ENCODE measurements at places on chromosomes 6 and 20. TPM values are rescaled to one million over a fixed set of nuclear protein-coding genes. Genes with fewer than 3 reads are reported as not detected.

PNPLA1 gene
- not detected for total RNA-seq

- no peak for DNase-seq
Observed at GRCh38 chr6:3938715-3939367, 89.7 kb downstream of the FAM50B start.

- no peak for DNase-seq
Observed at GRCh38 chr6:30601815-30602641, 15.0 kb downstream of the PPP1R10 start.

DNA sequence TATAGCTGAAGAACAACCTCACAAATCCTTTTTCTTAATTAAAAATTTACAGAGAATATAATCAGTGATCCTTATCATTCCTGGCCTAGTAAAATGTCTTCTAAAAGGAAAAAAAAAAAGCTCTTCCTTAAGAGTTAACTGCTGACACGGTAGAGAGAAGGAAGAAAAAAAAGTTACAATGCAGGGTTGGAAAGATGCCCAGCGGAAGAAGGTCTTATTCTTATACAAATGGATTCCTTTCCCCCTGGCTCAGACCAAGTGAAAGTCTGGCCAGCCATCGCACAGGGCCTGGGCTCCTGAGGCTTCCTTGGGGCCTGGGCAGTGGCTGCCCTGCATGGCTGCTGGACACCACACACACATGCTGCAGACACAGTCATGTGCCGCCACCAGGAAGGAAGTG lies 688.6 kb downstream of the TENT5A start:
- DNase-seq, result no peak

DNA sequence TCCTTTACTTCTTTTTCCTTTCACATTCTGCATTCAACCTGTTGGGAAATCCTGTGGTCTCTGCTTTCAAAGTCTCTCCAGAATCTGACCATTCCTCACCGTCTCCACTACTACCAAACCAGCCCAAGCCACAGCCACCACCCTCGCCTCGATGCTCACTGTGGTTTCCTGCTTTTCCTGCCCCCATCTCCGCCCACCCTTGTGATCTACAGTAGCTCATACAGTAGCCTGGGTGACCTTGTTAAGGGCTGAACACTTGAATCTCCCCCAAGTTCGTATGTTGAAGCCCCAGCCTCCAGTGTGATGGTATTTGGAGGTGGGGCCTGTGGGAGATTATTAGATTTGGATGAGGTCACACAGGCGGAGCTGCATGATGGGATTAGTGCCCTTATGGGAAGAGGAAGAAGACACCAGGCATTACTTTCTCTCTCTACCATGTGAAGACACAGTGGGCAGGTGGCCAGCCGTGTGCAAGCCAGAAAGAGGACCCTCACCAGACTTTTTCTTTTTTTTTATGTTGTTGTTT lies 189.0 kb upstream of the UST start:
- DNase-seq, result no peak

- no peak for DNase-seq
Observed at GRCh38 chr6:124765280-124765679, 197.0 kb upstream of the RNF217 start.

NKX2-2 gene
- not detected for total RNA-seq

GRCh38 chr6:34339432-34339831 lies 53.0 kb downstream of the NUDT3 start:
- DNase-seq, result no peak

GRCh38 chr6:170385506-170385905 lies 78.9 kb downstream of the FAM120B start:
- DNase-seq, result no peak

DNA sequence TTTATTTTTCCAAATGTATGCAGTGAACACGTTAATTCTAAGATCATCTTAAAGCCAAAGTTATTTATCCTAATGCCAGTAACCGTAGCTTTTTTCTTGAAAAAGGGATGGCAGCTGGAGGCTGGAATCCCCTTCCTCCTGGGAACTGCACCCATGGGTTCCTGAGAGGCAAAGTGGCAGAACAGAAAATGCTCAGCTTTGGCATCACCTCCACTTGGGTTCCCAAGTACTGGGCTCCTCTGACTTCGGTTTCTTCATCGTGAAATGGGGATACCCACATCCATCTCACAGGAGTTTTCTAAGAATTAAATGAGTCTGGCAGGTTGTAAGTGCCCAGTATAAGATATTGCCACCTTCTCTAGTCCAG lies 6.2 kb upstream of the DDX43 start:
- no peak for DNase-seq

GRCh38 chr6:164021589-164022250 lies 607.2 kb downstream of the QKI start:
- DNase-seq, result no peak

DNA sequence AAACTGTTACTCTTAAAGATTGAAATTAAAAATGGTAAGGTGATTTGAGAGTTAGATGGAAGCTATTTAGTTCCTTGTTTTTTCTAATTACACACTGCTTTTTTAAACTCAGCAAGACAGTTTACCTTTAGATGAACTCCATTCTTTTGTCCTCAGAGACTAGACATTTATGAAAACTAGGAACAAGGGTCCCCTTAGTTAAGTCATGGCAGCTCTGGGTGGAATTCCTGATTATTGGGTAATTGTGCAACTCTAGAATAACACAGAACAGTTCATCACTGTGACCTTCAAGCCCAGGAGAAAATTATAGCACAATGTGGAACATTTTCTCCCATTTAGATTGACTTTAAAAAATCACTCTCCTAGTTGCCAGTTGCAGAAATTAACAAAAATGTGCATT lies 251.7 kb downstream of the NKAIN2 start:
- DNase-seq, result no peak

DNA sequence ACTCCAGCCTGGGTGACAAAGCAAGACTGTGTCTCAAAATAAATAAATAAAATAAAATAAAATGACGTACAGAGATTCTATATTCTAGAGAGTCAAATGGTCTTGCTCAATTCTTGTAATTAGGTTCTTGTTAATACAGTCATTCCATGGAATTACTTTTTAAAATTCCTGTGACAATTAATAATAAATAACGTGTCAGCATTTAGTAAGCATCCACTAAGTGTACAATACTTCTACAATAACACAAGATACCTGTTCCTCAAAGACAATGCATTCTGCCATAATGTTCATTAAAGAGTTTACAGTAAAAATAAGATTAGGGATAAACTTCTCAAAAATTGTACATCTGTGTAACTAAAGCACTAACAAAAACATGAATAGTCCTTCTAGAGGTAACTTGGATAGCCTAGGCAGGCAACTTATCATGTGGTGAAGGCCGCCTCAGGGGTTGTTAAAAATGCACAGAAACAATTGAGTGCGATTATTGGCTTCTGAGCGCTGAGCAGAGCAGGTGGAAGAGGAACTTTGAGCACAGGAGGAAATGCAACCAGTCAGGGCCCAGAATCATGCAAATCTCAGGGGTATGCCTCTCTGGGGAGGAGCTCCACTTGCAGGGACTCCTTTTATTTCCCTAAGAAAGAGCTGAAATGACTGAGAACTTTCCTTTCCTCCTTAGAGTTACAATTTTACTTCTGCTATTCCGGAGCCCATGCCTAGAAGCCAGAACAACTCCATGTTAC lies 37.1 kb downstream of the QRSL1 start:
- DNase-seq, result no peak

PHACTR1 gene
- total RNA-seq, result 10.3 TPM

- no peak for DNase-seq
Observed at GRCh38 chr6:163834226-163834970, 419.9 kb downstream of the QKI start.

DNA sequence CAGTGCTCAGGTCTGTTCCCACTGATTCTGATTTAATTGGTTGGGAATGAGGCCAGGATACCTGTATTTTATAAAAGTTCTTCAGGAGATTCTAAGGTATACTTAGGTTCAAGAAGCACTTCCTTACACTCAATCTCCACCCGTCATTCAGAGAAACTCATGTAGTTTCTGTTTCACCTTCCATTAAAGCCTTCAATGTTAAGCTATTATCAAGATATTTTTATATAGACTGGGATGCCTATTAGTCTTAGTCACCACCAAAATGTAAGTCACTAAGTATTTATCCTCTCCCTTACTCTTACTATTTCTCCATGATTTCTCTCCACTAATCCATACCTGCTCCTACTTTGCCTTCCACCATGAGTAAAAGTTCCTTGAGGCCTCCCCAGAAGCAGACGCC lies 38.1 kb upstream of the GCLC start:
- no peak for DNase-seq

DNA sequence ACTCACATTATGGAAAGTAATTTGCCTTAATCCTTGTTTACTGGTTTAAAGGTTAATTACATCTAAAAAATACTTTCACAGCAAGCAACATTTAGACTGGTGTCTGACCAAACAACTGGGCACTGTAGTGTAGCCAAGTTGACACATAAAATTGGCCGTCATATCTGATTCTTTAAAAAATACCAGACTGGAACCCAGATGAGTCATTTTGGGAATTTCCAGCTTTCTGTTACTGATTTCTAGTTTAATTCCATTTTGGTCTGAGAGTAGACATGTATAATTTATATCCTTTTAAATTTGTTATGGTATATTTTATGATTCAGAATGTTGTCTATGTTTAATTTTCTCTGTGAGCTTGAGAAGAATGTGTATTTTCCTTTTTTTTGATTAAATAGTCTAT lies 44.1 kb downstream of the SCP2D1 start:
- DNase-seq, result no peak

DNA sequence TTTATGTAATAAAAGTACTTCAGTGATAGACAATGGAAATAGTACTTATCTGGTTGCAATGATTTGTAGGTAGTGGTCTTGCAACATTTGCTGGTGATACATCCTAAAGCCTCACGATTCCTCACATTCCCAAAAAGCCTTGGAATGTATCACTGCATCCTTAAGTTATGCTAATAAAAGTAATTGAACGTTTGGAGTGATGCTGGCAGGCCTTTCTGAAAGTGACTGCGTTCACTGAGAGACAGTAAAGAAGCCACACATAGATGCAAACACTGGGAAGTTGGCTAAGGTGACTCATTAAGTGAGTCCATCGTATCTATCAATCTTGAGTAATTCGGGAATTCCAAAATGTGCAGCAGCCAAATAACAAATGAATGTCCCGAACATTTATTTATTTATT lies 444.1 kb upstream of the SOX4 start:
- DNase-seq, result no peak

DNA sequence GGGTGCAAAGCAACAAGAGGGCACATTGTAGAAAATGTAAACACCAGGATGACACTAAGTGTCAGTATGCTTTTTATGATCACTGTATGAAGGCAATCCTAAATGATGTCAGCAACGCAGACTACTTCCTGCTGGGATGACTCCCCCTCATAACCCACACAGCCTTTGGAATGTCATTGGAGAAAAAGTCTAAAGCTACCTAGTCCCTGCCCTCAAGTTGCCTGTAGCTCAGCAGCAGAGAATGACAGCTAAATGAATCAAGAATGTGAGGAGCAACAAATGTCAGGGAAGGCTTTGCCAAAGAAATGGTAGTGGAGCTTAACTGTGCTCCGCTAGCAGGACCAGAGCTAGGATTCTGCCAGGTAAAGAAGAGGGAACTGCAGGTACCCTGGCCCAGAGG lies 555.6 kb downstream of the CD83 start:
- DNase-seq, result no peak

SIGLEC1 gene
- not detected for total RNA-seq

- DNase-seq, result no peak
Observed at GRCh38 chr20:11754451-11754850, 163.2 kb upstream of the BTBD3 start.

DNA sequence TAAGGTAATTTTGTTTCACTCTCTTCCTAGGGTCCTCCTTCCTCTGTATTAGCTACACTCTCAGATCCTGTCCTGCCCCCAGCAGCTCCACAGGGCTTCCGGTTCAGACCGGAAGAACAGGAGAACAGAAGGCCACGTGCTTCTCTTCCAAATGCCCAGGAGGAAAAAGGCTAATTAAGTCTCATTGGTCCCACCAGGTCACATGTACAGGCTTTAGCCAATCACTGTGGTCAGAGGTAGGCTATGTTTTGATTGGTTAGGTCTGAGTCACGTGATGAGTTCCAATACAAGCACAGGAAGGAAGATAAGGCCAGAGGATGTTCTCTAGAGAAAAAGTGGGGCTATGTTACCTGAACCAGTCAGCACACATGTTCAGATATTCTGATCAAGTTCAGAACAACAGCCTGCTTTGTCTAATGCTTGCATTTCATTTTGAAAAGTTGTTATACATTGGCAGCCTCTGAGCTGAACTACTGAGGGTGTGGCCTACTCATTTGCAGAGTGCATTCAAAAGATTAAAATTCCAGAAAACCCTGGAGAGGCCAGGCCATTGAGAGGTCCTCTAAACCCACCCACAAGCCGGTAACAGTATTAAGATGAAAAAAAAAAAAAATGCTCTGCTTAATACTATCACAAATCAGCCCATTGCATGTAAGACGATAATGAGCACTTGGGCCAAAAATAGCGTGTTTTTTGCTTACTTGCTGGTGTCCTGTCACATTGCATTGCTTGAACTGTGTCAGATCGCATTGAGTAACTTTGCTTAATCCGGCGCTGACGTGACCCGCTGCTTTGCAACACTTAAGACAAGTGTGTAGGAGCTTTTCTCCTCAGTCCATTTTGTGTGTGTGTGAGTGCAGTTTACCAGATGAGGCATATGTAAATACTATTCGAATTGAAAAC lies 170.3 kb downstream of the TSHZ2 start:
- DNase-seq, result no peak

DEFB124 gene
- total RNA-seq, result not detected

- no peak for DNase-seq
Observed at GRCh38 chr6:168658059-168658458, 217.1 kb downstream of the SMOC2 start.

RGS17 gene
- 4.7 TPM for total RNA-seq

FAM83C gene
- total RNA-seq, result not detected

C20orf141 gene
- total RNA-seq, result not detected

DNA sequence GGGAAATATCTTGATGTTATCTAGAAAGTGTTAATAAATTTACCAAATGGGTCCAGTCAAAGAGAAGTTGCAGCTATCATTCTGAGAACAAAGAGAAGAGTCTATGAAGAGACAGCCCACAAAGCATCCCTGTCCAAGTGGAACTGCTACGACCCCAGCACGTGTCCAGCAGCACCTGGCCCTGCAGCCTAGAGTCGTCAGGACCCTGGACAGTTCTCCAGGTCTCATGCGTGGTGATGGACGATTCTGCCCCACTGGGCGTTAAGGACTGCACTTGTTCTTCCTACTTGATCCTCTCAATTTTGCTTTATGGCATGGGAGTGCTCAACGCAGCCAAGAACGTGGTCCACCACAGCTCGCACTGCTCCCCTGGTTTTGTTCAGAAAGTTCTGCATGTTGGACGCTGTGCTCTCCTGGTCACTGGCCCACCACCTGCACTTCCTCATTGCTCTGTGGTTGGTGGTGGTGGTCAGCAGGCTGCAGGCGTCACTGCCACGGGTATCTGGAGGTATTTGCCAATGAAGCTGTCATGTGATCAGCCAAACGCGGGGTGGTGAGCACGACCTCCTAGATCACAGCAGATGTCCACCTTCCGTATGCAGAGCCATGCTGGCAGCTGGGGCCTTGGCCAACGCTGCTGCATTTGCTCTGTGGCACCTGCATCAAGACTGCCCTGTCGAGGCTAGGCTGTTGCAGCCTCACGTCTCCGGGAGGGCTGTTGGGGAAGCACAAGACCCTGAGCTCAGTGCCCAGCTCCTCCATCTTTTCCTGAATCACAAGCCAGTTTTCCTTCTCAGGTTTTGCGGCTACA lies 356.4 kb downstream of the CDH4 start:
- peak; percentile 50 for DNase-seq

All from neural crest cell (in vitro differentiated cells).